ENCODE measurements at places on chromosomes 5 and 9.
A peak's percentile ranks its signal among the peaks of the same experiment; 100 is the strongest.

DNA sequence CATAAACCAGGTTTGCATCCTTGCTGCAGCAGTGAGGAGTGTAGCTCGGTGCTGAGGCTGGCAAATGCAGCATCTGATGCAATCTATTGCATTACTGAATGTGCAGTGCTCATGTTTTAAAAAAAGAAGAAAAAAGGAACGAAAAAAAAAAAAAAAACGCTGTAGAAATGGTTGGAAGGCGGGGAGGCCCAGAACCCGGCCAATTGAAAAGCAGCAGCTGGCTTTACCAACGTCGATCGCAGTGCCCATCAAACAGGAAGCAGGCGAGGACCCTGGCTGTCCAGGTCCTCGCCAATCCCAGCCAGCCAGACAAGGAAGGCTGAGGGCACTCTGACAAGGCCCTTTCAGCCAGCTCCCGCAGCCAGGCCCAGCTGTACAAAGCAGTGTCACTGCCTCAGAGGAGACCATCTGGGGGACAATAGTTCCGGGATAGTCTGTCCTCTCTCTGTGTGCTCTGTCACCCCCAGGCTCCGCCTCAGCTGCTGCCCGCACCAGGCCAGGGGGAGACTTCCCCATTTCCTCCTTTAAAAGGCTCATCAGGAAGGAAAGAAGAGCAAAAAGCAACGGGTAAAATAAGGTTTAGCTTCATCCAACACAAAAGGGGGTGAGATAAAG is 21.8 kb upstream of the CPEB4 start:
- DNase-seq, result no peak

DNA sequence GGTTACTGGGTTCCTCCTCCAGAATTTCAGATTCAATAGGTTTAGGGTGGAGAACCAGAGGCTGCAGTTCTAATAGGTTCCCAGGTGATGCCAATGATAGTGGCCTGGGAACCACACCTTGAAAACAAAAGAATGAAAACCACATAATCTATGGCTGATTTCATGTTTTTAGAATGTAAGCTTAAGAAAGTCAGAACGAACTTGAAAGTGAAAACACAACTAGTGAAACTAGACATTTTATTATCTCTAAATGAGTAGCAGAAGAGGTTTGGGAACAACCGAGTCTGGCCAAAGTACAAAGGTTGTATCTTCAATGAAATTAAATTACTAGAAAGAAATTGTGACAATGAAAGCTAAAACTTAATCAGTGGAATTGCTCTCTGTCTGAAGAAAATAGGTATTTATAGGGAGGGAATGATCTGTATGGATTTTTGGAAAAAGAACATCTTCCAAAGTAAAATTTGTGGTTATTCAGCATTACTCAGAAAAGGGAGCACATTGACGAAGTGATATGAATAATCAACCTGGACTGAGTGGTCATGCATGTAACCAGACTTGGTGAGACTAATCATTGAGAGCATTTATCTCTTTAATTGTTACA is 24.9 kb upstream of the CEP120 start:
- no peak for DNase-seq

DNA sequence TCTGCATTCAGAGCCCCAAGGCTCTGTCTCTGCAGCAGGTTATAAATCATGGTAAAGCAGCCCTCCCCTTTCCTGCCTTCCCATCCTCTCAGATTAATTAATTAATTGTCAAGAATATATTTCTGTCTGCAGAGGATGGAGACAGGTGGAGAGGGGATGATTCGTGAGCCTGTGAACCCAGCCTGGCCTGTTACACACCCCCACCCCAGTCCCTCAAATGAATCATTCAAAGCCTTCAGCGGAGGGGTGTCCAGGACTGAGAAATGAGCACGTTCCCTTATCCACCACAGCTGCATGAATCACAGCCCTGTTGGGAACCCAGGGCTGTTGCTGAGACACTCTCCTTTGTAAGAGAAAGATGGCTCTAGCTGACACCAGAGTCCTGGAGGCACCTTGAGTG is 56.0 kb downstream of the NIPAL4 start:
- DNase-seq, result no peak

- peak; percentile 49 for DNase-seq
Observed at GRCh38 chr9:133701981-133702797, 36.0 kb downstream of the SARDH start.

DNA sequence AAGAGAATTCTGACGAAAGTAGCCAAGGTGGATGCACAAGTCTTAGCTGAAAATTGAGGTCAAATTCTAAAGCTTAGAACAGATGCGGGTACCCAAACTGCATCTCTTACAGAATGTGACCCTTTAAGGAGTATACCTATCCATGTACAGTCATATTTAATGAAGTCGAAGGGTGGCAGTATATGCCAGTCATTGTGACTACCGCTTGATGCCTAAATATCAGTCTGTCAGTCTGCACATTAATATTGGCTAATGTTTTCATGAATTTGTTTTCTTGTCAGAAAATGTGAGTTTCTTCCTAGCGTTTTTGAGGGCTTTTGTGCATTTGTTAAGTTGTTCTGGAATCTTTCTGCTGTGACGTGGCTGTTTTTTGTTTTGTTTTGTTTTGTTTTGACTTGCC is 264.5 kb upstream of the ELAVL2 start:
- no peak for DNase-seq

DNA sequence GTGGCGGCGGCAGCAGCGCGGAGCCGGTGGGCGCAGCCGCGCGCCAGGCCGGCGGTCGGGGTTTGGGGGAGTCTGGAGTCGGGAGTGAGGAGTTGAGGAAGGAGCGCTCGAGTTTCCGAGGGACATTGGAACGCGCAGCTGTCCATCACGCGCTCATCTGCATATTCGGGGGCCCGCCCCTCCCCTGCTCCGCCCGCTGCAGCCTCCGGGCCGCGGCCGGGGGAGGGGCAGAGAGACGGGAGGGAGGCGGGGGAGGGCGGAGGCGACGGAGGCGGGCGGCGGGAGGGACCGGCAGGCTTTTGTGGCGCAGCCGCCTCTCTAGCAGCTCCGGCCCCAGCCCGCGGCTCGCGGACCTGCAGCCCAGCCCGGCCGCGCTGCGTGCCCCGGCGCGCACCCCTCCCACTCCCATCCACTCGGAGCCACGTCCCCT is at the start of gene IRX2:
Gene IRX2, minus strand, starts transcription at position 86 of the 430 bp plus-strand sequence. CDS start 264 bp downstream, outside the sequence.
- DNase-seq, result no peak

GRCh38 chr9:36968574-36969215 is 65.4 kb downstream of the PAX5 start:
- DNase-seq, result no peak

DNA sequence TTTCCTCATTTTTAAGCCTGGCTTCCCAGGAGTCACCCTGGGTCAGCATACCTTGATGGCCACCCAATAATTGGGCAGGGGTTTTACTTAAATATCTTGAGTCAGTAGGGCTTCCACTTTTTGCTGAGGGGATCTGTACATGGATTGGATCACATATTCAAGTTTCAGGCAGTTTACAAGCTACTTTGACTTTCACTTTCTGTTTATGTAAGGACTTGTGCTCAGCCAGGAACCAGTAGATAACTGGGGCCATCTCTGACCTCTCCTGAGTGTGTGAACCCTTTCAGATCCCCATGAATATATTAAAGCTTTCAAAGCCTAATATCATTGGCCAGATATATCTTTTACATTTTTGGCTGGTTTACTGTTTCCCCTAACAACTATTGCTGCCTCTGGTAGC is 45.1 kb downstream of the SLCO6A1 start:
- DNase-seq, result no peak

Measured in natural killer cell treated with Interleukin-12 subunit alpha and Interleukin-12 subunit beta and Interleukin-15 and Interleukin-18, amount 100 ng/mL, for 72 hours (primary cell).